ENCODE measurements at places on chromosomes 5 and 9.

- no peak for DNase-seq
Observed at GRCh38 chr5:81896764-81897163, 75.1 kb upstream of the ATG10 start.

GRCh38 chr9:114166614-114167572 is 11.6 kb downstream of the COL27A1 start:
- DNase-seq, result no peak

DNA sequence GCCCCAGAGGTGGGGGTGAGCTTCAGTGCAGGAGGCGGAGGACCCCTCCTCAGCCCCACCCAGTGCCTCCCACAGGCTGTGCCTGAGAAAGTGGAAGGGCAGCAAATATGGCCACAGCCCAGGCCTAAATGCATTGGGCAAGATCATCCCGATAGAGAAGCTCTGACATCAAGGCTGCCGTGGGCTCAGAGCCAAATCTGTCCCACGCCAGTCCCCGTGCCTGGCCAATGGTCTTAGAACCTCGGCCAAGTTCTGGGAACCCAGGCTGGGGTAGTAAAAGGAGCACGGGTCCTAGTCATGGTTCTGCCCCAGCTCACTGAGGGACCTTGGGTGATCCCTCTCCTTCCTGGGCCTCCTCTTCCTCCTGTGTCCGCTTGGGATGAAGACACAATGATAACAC is 27.7 kb upstream of the TNIP1 start:
- DNase-seq, result no peak

DNA sequence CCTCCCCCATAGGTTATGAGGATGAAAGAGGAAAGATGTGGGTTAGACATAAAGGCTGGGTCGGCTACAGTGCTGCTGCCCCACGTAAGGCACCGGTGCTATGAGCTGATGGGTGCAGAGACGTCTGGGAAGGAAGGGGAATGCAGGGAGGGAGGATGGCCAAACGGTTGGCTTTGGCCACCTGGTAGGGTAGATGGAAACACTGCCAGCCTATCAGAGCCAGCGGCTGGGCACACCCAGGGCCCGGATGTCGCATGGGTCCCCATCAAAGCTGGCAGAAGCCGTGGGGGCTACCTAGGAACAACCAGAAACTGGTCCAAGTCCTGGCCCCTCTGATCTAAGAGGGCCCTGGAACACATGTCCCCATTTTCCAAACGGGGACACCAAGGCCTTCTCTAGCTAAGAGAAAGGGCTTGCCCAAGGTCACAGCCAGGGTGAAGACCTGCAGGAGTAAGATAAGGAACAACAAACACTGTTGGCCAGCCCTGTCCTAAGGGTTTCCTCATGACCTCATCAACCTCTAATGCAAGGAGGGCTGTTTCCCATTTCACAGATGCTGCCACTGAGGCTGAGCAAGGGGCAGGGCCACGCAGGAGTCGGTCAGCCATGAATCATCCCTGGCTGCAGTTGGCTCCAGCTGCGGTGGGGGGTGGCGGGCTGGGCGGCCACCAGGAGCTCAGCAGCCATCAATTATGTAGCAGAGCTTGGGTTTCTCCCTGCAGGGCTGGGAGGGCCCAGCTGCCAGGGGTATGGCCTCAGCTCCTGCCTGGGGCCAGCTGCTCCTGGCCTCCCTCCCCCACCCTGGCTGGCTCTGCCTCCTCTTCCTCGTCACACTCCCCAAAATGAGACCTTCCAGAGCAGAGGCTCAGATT is 4.9 kb downstream of the SH3GLB2 start:
- no peak for DNase-seq

DNA sequence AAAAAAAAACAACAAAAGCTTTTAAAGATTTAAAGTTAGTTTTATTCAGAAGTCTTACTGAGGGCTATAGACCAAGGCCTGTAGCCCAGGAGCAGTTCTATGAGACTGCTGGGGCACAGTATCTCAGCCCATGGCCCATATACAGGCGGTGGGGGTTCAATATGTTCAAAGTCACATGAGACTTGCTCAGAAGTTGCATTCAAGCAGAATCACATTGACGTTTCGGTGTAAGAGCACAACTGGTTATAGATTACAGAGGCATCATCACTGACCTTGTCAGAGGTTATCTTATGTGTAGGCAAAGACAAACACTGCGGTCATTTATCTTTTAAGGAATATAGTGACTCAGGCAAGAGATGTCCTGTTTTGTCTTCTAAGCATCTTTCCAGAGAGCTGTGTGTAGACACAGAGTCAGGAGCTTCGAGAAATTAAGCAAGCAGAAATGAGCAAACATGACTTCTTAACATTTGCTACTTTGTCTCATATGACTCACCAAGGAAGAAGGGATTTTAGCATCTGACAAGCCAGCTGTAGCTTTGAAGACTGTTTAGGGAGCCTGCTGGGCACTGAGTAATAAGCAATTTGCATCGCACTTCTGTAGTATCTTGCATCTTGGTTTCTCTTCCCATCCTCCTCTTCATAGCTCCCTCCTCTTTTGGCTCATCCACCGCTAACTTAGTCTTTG is 12.9 kb upstream of the F2RL1 start:
- DNase-seq, result no peak

GRCh38 chr5:58486290-58486689 is 4.9 kb upstream of the GAPT start:
- DNase-seq, result no peak

- DNase-seq, result no peak
Observed at GRCh38 chr5:141757402-141757801, 75.4 kb upstream of the ARAP3 start.
